ENCODE measurements at places on chromosomes 5 and 9.

- no peak for DNase-seq
Measured at GRCh38 chr5:71844862-71845261, 125.8 kb downstream of the CARTPT start.

DNA sequence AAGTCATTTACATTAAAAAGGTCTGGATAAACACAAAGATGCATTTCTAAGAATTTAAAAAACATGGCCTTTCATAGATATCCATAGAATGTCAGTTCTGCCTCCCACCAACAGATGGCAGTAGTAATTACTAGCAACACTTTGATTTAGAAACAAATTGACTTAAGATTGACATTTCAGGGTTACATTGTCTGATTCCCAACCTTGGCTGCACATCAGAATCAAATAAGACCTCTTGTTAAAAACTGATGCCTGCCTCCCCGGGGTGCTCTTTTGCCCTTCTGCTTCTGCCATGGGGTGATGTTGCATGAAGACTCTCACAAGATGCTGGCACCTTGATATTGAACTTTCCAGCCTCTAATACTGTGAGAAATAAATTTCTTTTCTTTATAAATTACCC lies 146.2 kb upstream of the GPR151 start:
- DNase-seq = no peak

GRCh38 chr5:437281-437771 lies 5.7 kb upstream of the EXOC3 start:
- DNase-seq = no peak

- no peak for DNase-seq
Measured at GRCh38 chr9:3760031-3760430, 234.2 kb upstream of the RFX3 start.

GRCh38 chr9:8673830-8674229 lies 874.3 kb upstream of the DMAC1 start:
- DNase-seq = no peak

DNA sequence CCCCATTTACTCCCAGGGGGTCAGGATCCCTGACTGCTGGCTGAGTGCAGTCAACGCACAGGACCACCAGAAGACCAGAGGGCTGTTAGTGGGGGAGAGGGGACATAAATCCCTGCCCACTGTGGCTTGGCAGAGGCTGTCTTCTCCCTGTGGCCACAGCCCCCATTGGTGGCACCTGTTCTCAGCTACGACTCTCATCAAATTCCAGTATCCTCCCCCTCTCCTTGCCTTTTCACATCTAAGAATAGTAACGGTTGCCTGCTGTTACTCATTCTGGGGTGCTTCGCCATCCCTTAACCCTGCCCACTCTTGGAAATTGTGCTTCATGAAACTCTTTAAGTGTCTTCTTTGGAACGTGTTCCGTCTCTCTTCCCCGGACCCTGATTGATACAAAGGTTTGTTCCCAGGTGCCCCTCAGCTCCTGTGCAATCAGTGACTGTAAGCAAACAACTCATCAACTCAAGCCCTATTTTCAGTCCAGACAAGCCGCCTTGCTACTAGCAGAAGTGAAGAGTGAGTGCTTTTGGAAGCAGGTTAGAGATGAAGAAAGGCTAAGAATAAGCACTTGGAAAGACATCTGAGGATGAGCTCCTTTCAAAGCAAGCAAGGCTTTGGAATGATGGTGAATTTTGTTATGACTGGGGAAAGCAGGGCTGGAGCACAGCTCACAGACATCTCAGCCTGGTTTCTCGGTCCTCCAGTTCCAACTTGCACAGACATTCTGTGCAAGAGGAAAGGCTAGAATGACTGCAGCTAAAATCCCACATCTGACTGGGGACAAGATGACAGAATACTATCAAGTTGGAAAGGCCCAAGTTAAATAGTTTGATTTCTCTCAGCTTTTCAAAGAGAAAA lies 22.9 kb upstream of the DENND1A start:
- DNase-seq = no peak
